Activated T-helper 17 cell treated with anti-CD3 and anti-CD28 coated beads, Interleukin-2, amount 50 U/mL, for 72 hours (primary cell): ENCODE measurements at places on chromosomes 6 and 20.
A peak's percentile ranks its signal among the peaks of the same experiment; 100 is the strongest.

DNA sequence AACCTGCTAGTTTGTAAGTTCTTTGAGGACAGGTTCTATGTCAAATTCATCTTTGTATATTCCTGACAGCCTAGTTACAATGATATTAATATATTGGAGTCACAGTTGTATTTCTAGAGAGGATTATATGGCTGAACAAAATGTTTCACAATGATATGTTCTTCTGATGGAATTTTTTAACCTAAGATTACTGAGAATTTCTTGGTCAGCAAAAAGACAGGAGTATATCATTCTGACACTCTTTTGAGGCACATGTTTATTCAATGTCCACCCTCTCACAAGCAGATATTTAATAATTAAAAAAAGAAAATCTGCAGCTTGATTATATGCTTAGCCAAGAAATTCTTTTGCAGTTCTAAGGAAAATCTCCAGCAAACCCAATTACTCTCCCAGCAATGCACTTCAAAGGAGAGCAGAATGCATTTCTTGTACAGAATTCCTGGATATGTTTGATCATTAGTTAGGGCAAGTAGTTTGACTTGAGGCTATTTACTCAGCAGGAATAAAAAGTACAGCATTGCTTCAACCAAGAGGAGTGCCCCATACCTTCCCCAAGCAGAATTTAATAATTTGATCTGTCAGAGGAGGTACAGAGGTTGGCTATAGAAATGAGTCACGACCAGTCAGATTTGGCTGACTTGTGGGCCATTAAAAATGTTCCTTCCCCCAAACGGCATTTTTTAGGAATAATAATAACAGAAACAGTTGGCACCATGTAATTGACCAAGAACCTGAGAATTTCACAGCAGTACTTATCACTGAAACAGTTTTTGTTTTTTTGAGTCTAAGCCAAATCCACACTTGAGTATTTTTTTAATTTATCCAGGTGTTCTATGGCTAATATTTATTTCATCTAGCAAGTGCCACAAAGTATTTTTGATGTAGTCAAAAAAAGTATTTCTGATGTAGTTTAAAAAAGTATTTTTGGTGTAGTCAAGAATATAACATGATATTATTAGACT lies 508.1 kb upstream of the FLRT3 start:
- no peak for ATAC-seq

GRCh38 chr6:72132851-72133250 lies 246.5 kb downstream of the RIMS1 start:
- ATAC-seq: no peak

GRCh38 chr6:111173946-111174345 lies 86.6 kb downstream of the SLC16A10 start:
- peak; percentile 52 for ATAC-seq

- no peak for ATAC-seq
These were observed 912.8 kb upstream of the MAN1A1 start for GRCh38 chr6:120262354-120262753.

DNA sequence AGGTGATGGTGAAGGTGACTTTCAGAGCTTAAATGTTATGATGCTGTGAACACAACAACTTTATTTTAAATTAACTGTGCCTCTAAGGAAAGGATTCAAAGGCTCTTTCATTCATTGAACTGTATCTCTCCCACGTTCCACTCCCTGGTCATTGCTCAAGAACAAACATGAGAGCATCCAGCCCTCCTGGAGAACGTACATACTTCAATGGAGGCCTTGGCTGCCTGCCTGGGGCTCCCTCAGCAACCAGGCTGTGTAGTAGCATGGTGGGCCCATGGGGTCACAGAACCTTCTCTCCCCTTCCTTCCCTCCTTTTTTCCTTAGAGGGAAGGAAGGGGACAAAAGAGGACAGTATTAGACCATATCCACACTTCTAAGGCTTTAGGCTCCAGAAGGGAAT lies 234.3 kb downstream of the CDC5L start:
- ATAC-seq: no peak

GRCh38 chr6:27565839-27566779 lies 93.2 kb upstream of the ZNF184 start:
- no peak for ATAC-seq

DNA sequence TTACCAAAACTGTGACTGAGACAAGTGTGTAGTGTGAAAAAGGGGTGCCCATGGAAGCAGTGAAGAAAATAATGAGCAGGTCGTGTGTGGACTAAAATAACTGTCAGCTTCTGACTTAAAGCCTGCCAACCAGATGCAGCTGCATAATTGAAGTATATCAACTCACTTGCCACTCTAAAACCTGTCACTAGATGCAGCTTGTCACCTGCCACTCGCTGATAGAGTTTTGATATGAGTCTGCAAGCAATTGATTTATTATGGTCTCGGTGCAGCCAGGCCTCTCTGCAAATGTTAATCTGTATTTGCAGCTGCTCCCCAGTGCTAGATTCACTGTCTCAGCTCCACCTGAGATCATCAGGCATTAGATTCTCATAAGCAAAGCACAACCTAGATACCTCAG lies 1090.0 kb upstream of the EYS start:
- no peak for ATAC-seq

DNA sequence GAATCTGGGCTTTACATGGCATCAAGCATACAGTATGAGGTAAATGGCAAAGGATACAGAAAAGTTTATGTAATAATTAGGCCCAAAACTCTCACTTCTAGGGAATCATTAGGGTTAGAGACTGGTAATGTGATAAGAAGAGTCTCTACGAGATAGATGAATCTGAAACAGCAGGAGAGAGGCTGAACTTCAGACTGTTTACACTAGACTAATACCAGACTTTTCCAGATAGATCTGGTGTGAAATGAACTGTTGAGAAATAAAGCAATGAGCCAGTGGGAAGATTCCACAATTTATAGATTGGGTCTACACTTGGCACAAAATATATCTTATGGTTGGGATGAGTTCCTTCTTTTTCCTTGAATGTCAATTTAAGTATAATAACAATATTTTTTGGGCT lies 134.3 kb downstream of the MAN1A1 start:
- no peak for ATAC-seq

- ATAC-seq: peak; percentile 24
These were observed 25.5 kb upstream of the RAB23 start for GRCh38 chr6:57247603-57248002.

DNA sequence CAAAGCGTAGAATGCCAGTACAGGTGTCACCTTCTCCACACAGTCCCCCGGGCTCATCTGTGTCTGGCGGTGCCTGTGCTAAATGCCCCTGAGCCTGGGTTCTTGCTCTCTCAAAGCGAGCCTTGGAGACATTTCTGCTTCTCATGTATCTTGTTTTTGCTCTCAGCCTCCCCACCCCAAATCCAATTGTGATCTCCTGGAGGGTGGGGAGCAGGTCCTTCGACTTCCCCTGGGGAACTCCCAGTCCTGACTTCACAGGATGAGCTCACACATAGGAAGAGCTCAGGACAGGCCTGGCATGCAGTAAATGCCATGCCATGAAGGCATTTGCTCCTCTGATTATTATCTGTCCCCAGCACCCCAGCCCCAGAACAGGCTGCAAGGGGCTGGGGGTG lies 58.1 kb downstream of the NOL4L start:
- peak; percentile 38 for ATAC-seq

DNA sequence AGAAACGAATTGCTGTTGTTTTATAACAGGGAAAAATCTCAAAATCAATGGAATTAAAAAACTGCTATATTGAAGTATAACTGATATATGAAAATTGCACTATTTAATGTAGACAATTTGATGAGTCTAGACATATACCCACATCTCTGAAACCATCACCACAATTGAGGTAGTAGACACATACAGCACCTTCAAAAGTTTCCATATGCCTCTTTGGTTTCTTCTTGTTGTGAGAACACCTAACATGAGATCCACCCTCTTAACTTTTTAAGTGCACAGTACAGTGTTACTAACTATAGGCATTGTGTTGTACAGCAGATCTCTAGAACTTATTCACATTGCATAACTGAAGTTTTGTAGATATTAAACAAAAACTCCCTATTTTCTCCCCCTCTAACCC lies 14.0 kb upstream of the SLC17A5 start:
- ATAC-seq: peak; percentile 29

DNA sequence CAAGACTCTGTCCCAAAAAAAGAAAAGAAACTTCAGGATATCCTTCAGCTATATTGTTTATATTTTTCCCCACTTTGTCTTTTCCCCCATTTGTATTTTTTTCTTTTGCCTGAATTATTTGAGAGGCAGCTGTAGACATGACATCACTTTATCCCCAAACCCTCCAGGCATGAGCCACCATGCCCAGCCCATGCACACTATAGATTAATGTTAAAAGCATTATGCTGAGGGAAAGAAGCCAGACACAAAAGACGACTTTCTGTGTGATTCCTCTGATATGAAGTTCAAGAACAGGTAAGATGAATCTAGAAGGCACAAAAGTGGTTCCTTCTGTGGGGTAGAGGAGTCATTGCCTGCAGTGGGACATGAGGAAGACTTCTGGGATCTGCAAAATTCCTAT lies 16.4 kb downstream of the CEBPB start:
- no peak for ATAC-seq

DNA sequence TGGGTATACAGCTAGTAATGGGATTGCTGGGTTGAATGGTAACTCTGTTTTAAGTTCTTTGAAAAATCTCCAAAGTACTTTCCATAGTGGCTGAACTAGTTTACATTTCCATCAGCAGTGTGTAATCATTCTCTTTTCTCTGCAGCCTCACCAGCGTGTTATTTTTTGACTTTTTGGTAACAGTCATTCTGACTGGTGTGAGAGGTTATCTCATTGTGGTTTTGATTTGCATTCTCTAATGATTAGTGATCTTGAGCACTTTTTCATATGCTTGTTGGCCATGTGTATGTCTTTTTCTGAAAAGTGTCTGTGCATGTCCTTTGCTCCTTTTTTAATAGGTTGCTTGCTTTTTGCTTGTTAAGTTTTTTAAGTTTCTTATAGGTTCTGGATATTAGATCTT lies 194.2 kb upstream of the PHACTR1 start:
- ATAC-seq: no peak

DNA sequence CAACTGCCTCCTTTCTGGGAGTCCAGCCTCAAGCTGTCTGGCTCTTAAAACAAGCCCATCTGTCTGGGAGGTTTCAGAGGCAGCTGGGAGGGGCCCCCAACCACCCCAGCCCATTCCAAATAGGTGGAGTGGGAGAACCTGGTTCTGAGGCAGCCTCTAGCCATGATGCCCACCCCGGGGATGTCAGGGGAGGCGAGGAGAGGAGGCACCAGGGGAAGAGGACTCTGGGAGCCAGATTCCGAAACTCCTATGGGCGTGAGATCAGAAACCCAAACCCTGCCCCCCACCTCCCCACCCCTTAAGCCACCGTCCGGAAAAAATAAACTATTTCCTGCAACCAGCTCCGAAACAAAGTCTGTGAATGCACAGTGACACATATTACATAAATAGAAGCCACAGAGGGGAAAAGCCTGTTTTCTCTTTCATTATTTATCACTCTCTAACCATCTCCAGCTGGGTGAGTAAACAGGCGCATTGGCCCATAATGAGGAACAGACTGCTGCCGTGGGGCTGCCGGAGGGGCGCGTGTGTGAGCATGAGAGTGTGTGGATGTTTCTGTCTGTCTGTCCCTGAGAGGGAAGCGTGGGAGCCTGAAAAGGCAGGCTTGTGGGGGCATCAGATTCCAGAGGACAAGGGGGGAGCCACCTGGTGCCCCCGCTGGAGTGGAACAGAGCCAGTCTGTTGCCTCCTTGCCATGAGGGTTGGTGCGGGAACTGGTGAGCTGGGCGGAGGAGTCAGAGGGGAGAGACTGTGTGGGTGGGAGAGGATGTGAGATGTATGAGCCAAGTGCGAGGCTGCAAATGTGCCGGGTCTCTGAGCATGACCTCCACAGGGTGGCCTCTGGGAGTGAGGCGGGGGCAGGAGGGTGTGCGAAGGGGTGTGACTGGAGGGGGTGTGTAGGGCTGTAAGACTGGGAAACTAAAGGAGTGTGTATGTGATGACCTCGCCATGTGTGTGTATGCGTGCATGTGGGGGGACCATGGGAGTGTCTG lies 14.3 kb upstream of the FOXP4 start:
- ATAC-seq: peak; percentile 91

- peak; percentile 52 for ATAC-seq
These were observed 51.0 kb upstream of the SENP6 start for GRCh38 chr6:75550544-75551167.

DNA sequence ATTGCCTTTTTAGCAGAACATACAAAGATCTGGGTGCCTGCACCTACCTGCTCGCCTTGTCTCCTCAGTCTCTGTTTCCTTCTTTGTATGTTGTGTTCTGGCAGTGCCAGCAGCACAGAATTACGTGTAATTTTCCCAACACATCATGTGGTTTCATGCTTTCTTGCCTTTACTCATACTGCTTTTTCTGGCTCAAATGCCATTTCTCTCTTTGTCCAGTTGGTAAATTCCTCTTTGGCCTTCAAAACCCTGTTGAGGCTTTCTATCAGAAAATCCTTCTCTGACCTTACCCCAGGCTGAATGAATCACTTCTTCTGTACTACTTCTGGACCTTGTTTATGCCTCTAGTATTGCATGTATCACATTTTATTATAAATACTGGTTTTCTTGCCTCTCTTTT lies 31.8 kb downstream of the L3MBTL3 start:
- ATAC-seq: no peak

DNA sequence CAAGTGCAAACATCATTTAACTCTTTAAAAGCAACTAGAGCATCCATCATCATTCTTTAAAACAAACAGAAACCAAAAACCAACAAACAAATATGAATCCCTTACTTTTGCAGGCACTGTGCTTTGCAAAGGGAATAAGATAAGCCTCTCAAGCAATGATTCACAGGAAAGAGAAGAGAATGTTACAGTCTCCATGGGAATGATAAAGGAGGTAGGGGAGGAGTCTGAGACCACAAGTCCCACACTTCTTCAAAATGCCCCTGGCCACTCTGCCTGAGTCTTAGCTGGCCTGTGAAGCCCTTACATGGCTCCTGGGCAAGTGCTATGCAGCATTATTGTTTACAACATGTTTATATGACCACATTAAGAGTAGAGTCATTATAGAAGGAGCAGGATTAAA lies 257.7 kb upstream of the MARCKS start:
- ATAC-seq: no peak

DNA sequence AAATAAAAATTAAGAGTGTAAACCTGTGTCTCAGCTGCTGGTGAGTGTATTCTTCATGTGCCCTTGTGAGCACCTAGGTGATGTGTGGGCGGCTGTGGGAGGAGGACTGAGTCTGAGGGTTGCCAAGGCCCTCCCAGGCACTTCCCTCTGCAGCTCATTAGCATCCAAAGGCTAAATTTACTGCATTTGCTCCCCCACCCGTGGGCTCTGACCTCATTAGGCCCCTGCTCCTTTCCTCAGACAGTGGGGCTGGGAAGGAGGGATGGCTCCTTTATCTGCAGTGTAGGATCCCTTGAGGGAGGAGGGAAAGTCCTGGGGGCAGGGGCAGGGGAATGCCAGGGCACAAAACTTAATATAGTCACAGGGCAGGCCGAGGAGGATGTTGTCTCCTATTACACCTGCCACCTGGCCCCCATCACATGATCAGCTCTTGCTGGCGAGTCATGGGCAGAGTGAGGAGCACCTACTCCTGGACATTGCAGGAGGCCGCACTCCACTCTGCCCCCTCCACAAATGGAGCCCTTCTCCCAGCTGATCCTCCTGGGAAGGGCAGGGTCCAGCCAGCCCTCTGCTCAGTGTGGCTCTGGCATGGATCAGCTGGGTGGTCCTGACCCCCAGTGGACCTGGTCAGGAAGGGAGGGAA lies 133.2 kb downstream of the MRPL14 start:
- ATAC-seq: peak; percentile 6
